Vagina (tissue), 2 donors: ENCODE measurements at places on chromosomes 16 and 17. TPM values are rescaled to one million over a fixed set of nuclear protein-coding genes. Genes with fewer than 3 reads are reported as not detected.

GRCh38 chr16:52964290-52964689 is 88.4 kb downstream of the CHD9NB start:
- no peak for DNase-seq

DNA sequence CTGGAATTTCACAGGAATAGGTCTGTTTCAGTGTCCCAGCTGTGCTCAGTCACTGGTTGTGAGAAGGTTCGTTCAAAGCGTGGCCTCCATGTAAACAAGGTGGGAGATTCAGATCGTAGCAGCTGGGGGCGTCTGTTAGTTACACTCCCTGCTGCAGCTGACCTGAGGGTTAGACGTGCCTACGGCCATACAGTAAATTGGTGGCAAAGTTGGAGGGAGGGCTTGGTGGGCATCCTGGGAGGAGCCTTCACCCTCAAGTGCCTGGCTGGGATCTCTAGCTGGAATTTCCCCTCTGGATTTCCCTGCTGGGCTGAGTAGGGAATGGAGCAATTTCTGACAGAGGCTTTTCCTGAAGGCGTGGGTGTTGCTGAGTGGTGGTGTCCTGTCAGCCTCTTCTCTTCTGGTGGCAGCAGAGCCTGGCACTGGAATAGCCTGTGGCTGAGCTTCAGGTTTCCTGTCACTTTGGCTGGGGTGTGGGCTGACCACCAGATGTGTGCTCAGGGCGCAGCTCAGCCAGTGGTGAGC is 6.4 kb downstream of the FCSK start:
- no peak for DNase-seq

DNA sequence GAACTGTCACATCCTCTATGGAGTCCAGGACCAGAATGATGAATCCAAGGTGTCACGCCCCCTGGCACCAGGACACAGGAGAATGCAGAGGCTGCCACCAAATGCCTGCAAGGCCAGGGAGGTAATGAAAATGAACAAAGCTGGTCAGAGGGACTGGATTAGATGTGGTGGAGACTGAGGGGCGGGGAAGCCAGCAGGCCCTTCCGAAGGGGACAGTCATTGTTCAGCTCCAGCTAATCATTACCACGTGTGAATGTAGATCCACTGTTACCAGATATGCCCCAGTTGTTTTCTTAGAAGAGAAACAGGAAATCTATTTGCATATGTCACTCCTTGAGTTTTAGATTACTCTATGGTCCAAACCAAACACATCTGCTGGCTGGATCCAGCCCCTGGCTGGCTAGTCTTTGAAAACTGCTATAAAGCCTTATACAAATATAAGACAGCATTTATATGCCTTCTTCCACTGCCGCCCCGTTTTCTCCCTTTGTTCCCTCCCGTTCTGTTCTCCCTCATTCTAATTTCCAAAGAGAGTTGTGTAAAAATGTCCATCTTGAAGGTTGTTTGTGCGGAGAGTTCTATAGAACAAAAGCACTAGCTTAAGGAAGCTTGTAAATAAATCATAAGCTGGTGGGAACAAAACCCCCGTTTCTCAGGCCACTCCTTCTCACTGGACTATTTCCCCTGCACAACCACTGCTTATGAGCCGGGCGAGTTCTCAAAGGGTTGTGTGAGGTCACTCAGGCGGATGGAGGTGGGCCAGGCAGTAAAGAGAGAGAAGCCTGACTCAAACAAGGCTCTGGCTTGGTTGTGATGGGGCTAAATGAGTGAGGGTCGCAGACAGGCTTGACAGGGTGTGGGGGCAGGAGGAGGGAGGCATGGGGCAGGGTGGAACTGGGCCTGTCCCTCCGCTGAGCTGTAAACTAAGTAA is 14.2 kb downstream of the CRYM start:
- DNase-seq: no peak

GRCh38 chr17:41551365-41551764 is 20.5 kb downstream of the KRT9 start:
- no peak for DNase-seq

GRCh38 chr17:49342575-49342936 is 19.5 kb downstream of the ZNF652 start:
- no peak for DNase-seq

The SOCS1 gene
- 22.1 TPM for total RNA-seq

The TEKT1 gene
- not detected for total RNA-seq

The NPIPA7 gene
- total RNA-seq: 4.4 TPM
